Suppressor macrophage treated with lipopolysaccharide for 4 hours (primary cell): ENCODE measurements at places on chromosomes 16 and 17.

DNA sequence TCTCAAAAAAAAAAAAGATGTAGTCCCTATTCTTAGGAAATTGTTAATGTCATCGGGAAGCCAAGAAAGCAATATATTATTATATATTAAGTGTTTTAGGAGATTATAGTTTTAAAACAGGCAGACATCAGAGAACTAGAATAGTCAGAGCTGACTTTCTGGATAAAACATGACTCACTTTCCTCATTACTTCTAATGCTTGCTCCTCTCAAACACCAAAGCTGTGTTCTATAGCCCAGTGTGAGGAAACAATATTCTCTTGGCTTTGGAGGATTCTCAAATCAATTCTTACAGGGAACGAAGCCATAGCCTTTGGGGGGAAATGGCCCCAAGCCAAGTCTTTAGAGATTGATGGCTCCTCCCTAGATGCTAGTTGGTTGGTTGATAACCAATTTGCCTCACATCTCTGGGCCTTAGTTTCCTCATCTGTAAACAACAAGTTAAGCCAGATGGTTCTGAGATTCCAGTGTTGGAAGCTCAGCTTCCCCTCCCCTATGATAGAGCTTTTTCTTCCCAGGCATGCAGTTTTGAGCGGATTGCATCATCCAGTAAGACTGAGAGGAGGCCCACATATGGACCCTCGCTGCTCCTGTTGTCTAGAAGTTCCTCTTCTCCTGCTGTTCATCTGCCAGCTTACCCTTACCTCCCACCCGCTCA, 12.4 kb downstream of the NMT1 start:
- DNase-seq, result no peak

GRCh38 chr16:8251298-8251697, 339.0 kb downstream of the TMEM114 start:
- no peak for DNase-seq

GRCh38 chr16:12965274-12965804, 63.9 kb downstream of the SHISA9 start:
- no peak for DNase-seq

DNA sequence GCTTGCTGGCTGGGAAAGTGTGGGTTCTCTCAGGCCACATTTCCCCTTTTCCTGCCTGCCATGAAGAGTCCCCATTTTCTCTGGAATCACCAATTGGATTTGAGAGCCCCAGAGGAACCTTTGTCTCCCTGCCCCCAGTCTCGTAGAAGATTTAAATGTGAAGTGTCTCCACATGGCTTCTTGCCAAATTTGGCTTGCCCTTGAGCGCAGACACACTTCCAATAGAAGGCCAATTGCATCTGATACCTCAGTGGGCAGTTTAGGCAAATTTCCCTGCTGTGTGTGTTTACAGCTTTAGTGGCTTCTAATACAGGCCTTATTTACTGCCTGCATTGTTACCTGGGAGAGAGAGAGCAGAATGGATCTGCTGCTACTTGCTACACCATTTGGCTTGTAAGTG, 29.7 kb downstream of the CDK5R1 start:
- no peak for DNase-seq

DNA sequence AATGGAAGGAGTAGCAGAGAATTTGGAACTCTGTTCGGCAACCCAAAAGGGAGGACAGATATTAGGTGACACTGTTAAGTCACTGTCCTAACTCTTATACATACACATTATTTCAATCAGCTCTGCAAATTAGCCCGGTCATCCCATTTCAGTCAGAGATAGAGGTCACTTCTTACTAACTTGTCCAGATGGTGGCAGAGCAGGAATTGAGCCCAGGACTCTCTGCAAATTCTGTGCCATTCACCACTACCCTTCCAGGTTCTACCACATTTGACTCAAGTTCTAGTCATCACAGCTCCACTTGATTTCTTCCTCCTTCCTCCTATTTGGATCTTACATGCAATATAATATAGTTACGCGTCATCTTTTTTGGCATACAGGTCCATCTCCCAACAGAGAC, 35.9 kb upstream of the NUDT7 start:
- no peak for DNase-seq

DNA sequence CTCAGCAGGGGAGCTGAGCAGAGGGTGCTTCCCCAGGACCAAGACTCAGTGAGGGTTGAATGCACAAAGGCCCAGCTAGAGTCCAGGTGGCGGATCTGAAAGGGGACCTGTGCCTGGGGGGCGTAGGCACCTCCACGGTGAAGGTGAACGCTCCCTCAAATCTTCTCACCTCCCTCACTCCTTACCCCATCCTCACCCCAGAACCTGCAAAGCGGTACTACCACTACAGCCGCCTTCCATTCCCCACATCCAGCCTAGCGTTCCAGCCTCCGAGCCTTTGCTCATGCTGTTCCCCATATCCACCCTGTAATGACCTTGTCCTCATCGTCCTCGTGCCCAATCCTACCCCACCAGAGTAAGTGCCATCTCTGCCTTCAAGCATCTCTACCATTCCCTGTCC, 30.6 kb downstream of the TRPV3 start:
- no peak for DNase-seq

- no peak for DNase-seq
Measured at GRCh38 chr16:66081775-66082366, 284.6 kb upstream of the CDH5 start.

DNA sequence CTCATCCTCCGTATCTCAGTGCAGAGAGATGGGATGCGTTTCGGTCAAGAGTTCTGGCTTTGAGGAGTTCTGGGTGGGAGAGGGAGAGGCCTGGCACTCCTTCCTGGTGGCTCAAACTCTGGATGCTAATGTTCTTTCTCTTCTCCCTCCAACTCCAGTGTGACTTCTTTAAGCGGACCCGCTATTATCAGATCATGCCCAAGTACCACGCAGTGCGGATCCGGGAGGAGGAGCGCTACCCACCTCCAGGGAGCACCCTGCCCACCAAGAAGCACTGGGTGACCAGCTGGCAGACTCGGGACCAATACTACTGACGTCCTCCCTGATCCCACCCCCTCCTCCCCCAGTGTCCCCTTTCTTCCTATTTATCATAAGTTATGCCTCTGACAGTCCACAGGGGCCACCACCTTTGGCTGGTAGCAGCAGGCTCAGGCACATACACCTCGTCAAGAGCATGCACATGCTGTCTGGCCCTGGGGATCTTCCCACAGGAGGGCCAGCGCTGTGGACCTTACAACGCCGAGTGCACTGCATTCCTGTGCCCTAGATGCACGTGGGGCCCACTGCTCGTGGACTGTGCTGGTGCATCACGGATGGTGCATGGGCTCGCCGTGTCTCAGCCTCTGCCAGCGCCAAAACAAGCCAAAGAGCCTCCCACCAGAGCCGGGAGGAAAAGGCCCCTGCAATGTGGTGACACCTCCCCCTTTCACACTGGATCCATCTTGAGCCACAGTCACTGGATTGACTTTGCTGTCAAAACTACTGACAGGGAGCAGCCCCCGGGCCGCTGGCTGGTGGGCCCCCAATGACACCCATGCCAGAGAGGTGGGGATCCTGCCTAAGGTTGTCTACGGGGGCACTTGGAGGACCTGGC, 6.0 kb upstream of the PDK2 start:
- no peak for DNase-seq

GRCh38 chr17:83155128-83156121, 76.0 kb downstream of the METRNL start:
- DNase-seq, result peak; percentile 84

- DNase-seq, result no peak
Measured at GRCh38 chr16:87835882-87836331, 33.4 kb downstream of the SLC7A5 start.

DNA sequence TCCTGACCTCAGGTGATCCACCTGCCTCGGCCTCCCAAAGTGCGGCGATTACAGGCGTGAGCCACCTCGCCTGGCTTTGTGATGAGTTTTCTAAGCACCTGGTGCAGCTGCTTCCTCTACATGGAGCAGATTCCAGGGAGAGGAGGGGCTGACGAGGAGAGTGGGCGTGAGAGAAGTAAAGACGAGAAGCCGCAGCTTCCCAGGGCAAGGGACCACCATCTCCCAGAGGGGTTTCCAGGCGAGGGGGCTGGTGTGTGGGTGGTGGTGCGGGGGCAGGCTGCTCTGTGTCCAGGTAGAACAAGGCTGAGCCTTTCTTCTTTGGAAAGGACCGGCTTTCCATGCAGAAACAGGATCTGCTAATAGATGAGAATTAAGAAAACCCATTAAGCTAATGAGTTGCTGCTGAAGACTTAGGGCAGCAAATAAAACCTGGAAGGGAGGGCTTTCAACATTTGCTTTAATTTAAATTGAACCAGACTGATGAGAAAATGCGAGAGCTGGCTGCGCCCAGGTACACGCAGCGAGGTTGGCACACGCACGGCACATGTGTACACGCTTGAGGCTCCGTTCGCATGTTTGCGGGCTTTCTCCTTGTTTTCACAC, 236.7 kb downstream of the RBFOX3 start:
- DNase-seq, result no peak
